ENCODE measurements at places on chromosomes 7 and 10.

DNA sequence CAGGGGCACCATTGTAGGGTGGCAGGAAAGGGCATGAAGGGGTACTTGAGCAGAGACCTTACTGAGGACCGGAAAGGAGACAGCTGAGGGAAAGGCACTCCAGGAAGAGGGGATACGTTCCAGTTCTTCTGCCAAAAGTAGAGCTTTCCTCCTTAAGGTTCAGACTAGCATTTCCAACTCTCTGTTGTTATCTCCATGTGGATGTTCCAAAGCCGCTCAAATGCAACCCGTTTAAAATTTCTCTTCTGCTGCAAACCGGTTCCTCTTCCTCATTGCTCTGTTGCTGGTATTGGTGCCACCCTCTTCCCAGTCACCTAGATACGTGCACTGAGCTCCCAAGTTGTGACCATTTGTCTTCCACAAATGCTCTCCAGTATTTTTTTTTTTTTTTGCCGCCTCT lies 47.5 kb downstream of the TMEM209 start:
- no peak for DNase-seq

GRCh38 chr7:17020250-17020649 lies 138.5 kb upstream of the AGR3 start:
- no peak for DNase-seq

DNA sequence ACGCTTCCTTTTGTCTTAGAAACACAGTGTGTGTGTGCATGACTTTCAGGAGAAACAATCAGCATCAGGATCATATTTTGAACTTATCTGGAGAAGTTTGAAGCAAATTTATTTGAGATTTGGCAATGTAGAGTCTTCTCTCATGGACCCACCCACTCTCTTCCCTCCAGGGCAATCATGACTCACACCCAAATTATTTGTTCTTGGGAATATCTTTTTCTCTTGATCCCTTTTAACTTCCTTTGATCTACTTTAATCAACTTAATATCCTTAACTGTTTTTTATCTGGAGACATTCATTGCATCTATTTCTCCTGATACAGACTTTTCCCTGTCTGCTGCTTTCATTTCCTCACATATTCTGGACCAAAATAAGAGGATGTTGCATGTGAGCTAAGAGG lies 1174.3 kb downstream of the GATA3 start:
- no peak for DNase-seq

- no peak for DNase-seq
Observed at GRCh38 chr7:148521271-148521670, 69.3 kb upstream of the C7orf33 start.

- DNase-seq = no peak
Observed at GRCh38 chr7:73737491-73738219, 947 bp downstream of the ABHD11 start.
